ENCODE measurements at places on chromosomes 4 and X. TPM values are rescaled to one million over a fixed set of nuclear protein-coding genes. Genes with fewer than 3 reads are reported as not detected.

- no peak overlapping the region for H3K4me3 ChIP-seq
- H3K4me1 ChIP-seq = peaks cover 11% of the 10 kb centered on the region
- H3K27me3 ChIP-seq = peaks cover 10% of the 10 kb centered on the region
- H3K36me3 ChIP-seq = no peaks in the 10 kb centered on the region
These were observed 4.1 kb upstream of the MANBA start for GRCh38 chr4:102764901-102765300.

DNA sequence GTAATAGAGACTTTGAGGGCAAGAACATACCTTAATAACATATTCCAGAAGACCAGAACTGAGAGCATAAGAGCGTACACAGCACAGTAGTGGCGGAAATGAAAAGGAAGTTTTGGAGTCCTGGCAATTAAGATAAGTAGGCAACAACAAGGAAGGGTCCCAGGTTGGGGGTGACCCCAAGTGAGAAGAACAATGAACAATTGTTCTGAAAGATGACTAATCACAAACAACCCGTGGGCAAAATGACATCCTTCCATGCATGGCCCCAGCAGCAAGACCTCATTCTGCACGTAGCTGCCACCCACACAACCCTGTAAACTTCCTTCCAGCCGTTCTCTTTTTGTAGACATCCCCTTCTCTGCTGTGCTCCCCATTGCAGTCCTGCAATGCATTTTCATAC, 384.4 kb upstream of the PABPC4L start:
- DNase-seq = no peak
- H3K4me1 ChIP-seq = no peaks in the 10 kb centered on the region
- H3K27me3 ChIP-seq = no peaks in the 10 kb centered on the region
- H3K4me3 ChIP-seq = no peak overlapping the region

DNA sequence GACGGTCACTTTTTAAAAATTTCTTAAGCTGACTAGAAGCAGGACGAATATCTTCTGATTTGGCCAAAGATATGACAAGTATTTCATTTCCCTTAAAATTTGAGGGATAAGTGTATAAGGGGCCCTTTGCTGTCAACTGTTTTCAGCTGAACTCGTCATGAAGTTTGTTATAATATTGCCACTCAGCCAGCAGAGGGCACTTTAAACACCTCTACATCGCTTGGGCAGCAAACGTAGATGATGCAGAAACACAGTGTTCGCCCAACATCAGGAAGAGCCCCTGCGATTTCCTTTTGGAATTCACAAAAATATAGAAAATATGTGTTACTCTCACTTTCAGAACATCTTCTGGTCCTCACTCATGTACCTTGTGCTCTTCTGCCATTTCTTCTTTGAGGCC, 435.7 kb upstream of the FMR1 start:
- H3K4me1 ChIP-seq = no peaks in the 10 kb centered on the region
- no peaks in the 10 kb centered on the region for H3K36me3 ChIP-seq
- H3K27ac ChIP-seq = no peak overlapping the region
- DNase-seq = no peak

DNA sequence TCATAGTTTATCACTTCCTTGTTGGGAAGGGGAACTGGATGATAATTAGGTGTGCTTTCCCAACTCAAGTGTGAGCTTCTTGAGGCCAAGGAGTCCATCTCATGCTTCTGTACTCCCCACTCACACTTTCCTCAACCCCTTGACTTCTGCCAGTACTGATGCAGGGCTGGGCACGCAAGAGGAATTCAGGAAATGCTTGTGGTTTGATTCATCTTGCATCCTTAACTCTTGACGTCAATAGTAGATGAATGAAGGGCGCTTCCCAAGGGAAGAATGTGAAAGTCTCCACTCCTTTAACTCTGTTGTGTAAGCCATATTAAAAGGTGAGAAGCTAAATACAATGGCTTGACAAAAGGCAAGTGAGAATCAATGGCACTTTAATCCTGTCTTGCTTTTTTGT, 101.8 kb downstream of the AGTR2 start:
- no peak overlapping the region for H3K4me3 ChIP-seq
- no peaks in the 10 kb centered on the region for H3K27me3 ChIP-seq
- DNase-seq = no peak
- H3K36me3 ChIP-seq = no peaks in the 10 kb centered on the region
- H3K4me1 ChIP-seq = no peaks in the 10 kb centered on the region
- H3K27ac ChIP-seq = no peak overlapping the region

GRCh38 chrX:48626401-48627298, 29.4 kb downstream of the WDR13 start:
- H3K27me3 ChIP-seq = no peaks in the 10 kb centered on the region
- H3K36me3 ChIP-seq = no peaks in the 10 kb centered on the region
- no peak for DNase-seq
- H3K4me3 ChIP-seq = no peak overlapping the region

- H3K4me3 ChIP-seq = no peak overlapping the region
- no peak overlapping the region for H3K27ac ChIP-seq
- peaks cover 6% of the 10 kb centered on the region for H3K27me3 ChIP-seq
- DNase-seq = no peak
- H3K36me3 ChIP-seq = no peaks in the 10 kb centered on the region
- H3K4me1 ChIP-seq = no peaks in the 10 kb centered on the region
These were observed 71.6 kb upstream of the LEF1 start for GRCh38 chr4:108240366-108240765.

The GRIA2 gene
- total RNA-seq = not detected

The OGT gene
- total RNA-seq = 453 TPM
